ENCODE measurements at places on chromosomes 12 and 14.

GRCh38 chr12:59166457-59166856 is 246.2 kb upstream of the LRIG3 start:
- no peak for DNase-seq

DNA sequence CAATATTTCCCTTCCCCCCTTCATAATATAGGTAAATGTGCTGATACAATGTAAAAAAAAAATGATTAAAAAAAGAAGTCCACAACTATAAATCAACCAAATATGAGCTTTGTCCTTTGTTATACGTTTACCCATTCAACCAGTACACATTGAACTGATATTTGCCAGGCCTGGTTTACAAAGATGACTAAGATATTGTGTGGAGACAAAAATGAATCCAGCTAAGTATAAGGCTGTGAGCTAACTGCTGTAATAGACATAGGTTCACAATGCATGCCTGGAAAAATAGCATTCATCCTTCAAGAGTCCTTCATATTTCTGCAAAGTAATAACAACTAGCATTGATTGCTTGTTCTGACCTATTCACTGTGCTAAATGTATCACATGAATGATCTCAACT is 6.9 kb downstream of the C12orf56 start:
- DNase-seq, result no peak

- DNase-seq, result no peak
Measured at GRCh38 chr14:53710615-53711014, 246.0 kb downstream of the BMP4 start.

GRCh38 chr12:47740606-47741339 is 15.5 kb upstream of the ENDOU start:
- no peak for DNase-seq

DNA sequence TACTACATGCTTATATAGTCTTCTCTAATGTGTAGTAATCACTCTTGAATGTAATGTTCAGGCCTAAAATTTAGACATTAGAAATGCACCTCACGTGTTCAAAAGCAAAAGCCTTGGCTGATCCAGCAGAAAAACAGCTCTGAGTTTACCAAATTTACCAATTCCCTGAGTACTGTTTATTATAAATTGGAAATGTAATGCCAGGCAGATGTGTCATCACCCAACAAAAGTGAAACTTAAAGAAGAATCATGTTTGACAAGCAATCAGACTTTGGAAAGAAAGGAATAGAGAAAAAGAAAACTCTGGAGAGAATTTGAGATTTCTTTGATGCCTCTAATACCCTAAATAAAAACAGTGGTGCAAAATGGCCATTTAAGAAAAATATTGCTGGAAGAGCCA is 26.5 kb upstream of the STRAP start:
- no peak for DNase-seq

DNA sequence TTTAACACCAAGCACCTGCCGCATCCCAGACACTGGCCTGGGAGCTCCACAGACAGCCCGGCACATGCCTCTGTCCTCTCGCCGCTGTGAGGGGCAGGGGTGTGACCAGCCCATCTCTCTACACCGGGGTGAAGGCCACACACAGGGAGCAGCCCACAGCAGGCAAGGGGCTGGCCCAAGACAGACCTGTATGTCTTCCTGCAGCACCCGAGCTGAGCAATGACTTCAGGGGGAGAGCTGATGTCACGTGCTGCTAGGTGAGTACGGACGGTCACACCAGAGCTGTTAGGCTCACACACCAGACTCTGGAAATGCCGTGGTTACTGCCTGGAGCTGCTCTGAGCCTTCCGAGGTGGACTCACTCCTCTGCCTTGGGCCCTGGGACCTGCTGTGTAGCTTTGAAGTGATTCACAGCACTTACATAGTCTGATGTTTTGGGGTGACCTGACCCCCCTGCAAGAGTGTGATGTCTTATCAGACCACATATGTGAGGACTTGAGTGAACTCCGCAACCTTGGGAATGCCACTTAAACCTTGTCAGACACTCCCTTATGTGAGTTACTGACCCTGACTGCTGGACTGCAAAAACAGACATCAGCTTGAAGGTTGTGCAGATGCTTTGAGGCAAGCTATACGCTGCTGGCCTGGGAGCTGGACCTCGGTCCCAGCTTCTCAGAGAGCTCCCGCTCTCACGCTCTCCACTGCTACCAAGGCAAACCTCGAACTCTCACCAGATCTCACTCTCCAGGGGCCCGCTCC is 1.8 kb downstream of the XRCC3 start:
- peak; percentile 42 for DNase-seq

DNA sequence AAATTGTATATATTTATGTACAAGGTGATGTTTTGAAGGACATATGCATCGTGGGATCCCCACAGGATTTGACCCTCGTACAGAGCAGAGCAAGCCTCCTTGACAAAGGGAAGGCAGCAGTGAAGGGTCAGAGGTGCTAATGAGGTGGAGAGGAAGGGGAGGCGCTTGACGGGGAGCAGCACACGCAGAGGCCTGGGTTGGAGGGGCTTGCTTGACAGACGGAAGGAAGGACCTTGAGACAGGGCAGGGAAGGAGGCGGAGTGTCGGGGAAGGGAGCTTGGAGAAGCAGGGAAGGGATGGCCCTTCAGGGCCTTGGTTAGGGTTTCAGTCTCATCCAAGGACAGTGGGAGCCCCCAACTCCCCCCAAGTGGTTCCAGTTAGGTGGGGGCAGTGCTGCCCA is 52.6 kb downstream of the ZNF664 start:
- DNase-seq, result no peak

- no peak for DNase-seq
Measured at GRCh38 chr14:67004521-67004920, 184.7 kb upstream of the GARIN2 start.

DNA sequence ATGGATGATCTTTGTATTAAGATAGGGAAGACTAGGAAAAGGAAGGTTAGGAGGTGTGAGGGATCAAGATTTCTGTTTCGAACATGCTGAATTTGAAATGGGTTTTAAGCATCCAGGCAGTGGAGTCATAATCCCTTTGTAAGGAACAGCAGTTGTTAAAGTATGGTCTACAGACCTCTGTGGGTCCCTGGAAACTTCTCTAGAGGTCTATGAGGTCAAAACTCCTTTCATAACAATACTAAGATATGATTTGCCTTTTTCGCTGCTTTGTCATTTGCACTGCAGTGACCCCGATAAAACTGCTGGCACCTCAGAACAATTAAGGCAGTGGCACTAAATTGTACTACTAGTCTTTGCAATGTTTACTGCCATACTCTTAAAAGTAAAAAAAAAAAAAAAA is 1.5 kb downstream of the RAD51AP1 start:
- peak; percentile 16 for DNase-seq

GRCh38 chr12:10234562-10234961 is 21.9 kb downstream of the GABARAPL1 start:
- DNase-seq, result no peak

DNA sequence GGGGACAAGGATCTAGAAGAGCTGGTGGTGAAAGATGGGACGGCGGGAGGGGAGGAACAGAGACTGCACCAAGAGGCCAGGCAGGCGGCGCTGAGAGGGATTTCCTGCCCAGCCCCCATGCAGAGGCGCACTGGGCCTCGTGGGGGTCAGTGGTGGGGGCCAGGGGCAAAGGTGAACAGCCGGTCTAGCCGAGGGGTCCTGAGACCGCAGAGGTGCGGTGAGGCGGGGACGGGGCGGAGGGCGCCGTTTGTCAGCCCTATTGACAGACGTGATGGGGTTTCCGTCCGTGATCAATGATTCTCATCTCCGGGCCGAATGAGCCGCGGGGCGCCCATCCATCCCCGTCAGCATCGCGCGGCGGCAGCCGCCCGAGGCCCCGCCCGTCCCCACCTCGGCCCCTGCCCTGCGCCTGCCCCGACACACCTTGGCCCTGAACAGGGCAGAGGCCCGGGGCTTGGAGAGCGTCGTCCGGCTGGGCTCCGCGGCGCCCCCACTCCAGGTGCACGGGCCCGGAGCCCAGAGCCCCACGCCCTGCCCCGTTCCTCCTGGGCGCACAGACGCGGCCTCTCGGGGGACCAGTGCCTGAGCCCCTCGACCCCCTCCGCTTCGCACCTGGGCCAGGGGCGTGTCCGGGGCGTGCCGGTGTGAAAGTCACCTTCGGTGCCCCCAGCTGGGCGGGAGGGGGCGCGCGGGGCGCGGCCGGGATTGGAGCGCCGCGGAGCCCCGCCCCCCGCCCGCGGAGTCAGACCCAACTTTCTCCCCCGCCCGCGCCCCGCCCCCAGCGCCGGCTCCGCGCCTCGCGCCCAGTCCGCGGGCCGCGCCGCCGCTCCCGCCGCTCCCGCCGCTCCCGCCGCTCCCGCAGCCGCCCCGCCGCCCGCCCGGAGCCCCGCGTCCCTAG is at the start of gene NXPH4:
TSS of gene NXPH4 (plus strand) at position 781 of the 898 bp plus-strand sequence. CDS start 176 bp downstream, outside the sequence.
- DNase-seq, result no peak

DNA sequence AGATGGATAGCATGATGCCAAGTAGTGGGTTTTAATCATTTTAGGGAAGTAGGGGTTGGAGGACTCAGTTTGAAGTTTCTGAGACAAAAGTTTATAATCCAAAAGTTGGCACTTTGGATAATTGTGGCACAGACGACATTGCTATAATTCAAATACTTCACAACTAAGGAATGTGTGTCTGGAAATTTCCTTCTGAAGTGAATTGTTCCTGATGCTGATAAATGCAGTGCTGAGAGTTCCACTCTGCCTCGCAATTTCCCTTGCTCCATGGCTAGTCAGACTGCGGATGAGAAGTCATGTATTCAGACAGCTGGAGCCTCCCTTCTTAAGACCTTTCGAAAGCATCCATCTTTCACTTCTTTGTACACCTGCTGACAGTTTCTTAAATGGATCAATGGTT is 393.3 kb upstream of the PRICKLE1 start:
- DNase-seq, result no peak

GRCh38 chr12:96227365-96228106 is 33.4 kb downstream of the ELK3 start:
- DNase-seq, result no peak

- DNase-seq, result no peak
Measured at GRCh38 chr12:90896164-90896563, 58.8 kb downstream of the CCER1 start.

GRCh38 chr14:97550463-97550862 is 753.3 kb downstream of the VRK1 start:
- DNase-seq, result no peak

DNA sequence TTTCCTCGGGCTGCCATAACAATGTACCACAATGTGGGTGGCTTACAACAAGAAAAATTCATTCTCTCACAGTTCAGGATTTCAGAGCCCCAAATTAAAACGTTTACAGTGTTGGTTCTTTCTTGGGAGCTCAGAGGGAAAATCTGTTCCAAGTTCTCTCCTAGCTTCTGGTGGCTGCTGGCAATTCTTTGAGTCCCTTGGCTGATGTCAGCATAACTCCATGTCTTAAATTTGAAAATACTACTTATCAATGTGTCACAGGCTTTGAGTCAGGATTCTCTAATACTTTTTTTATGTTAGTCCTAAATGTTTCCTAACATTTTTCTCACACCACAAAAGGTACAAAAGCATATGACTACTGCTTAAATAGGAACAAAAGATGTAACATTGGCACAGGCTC is 198.4 kb upstream of the ATXN7L3B start:
- DNase-seq, result no peak

GRCh38 chr14:30114051-30114450 is 186.4 kb upstream of the PRKD1 start:
- no peak for DNase-seq

GRCh38 chr14:99203080-99203479 is 68.9 kb downstream of the BCL11B start:
- no peak for DNase-seq

DNA sequence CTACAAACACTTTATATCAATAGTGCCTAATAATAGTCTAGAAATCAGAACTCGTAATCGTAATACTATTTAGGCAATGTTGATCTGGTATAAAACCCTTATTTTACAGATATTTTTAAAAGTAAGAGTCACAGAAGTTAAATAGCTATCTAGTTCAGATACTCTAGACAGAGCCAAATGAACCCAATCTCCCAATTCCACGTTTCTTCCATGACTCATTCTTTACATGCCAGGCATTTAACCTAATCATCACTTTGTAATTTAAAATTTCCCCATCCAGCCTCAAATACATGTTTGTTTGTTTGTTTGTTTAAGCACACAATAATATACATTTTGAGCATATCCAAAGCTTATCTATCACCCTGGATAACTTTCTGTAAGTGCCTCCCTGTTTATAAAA is 36.4 kb upstream of the GARIN6 start:
- DNase-seq, result no peak

- no peak for DNase-seq
Measured at GRCh38 chr14:42508209-42508946, 901.7 kb downstream of the LRFN5 start.

GRCh38 chr12:103282124-103282523 is 213.6 kb downstream of the C12orf42 start:
- DNase-seq, result no peak

- DNase-seq, result peak; percentile 14
Measured at GRCh38 chr14:90755661-90756304, 60.4 kb downstream of the TTC7B start.

GRCh38 chr14:104293231-104293841 is 154.9 kb downstream of the KIF26A start:
- no peak for DNase-seq

GRCh38 chr12:40945772-40946171 is 242.3 kb upstream of the PDZRN4 start:
- no peak for DNase-seq

DNA sequence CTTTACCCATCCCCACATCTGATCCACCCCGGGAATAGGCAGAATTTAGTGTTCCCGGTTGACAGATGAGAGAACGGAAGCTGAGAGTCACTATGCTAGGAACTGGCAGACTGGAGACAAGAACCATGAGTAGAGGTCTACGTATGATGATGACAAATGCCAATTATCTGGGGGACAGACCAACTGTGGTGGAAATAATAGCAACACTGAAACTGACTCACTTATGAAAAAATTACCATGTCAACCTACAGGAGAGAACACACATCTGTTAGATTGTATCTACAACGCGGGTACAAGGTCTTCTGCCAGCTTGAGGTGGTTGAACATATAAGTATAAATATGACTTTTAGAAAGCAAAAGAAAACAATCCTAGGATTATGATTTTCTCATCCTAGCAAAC is 15.4 kb upstream of the SELPLG start:
- no peak for DNase-seq

DNA sequence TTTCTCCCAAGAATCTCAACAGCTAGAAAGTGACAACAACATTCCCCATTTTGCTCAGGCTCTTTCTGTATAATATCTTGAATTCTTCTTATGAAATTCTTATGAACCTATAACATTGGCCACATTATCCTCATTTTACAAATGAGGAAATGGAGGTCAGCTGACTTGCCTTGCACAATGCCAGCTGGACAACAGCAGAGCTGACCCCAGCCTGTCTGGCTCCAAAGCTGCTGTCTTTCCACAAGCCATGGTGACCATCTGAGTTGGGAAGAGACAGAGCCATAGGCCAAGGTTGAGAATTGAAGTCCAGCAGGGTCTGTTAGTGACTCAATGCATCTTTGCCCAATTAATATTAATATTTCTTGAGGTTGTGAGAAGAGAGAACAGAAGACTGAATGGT is 87.3 kb downstream of the KSR2 start:
- no peak for DNase-seq

GRCh38 chr12:81668475-81668874 is 90.7 kb downstream of the PPFIA2 start:
- DNase-seq, result no peak

- DNase-seq, result no peak
Measured at GRCh38 chr14:37948266-37948665, 259.4 kb upstream of the SSTR1 start.

All from hematopoietic multipotent progenitor cell treated with erythropoietin and hydrocortisone succinate and interleukin-3 and kit ligand, for 6 days (in vitro differentiated cells).